ENCODE measurements at places on chromosomes 12 and 14. TPM values are rescaled to one million over a fixed set of nuclear protein-coding genes. Genes with fewer than 3 reads are reported as not detected.

PKP2 gene
- total RNA-seq = 0.60 TPM

NOS1 gene
- not detected for total RNA-seq

VASH1 gene
- total RNA-seq = 2.3 TPM

RERG gene
- total RNA-seq = not detected

FGF23 gene
- total RNA-seq = not detected

CEBPE gene
- 0.45 TPM for total RNA-seq

EIF2S3B gene
- total RNA-seq = 2.6 TPM

GZMB gene
- 1,284 TPM for total RNA-seq

C12orf50 gene
- total RNA-seq = 0.16 TPM

NR4A1 gene
- total RNA-seq = 88.0 TPM

NEDD8 gene
- 194 TPM for total RNA-seq

TAS2R13 gene
- 0.16 TPM for total RNA-seq

MYF6 gene
- not detected for total RNA-seq

ZNF839 gene
- 12.9 TPM for total RNA-seq

DPPA3 gene
- not detected for total RNA-seq

MFAP5 gene
- total RNA-seq = not detected

NELL2 gene
- total RNA-seq = 134 TPM

TAS2R19 gene
- 0.89 TPM for total RNA-seq

HEATR5A gene
- total RNA-seq = 10.8 TPM

INSM2 gene
- not detected for total RNA-seq

DEGS2 gene
- 1.6 TPM for total RNA-seq

PPP4R4 gene
- 2.0 TPM for total RNA-seq

ZDHHC22 gene
- not detected for total RNA-seq

IL23A gene
- 22.9 TPM for total RNA-seq

GSG1 gene
- not detected for total RNA-seq

GALNT9 gene
- not detected for total RNA-seq

TSPAN11 gene
- total RNA-seq = not detected

SLC25A47 gene
- total RNA-seq = not detected

TEDC1 gene
- total RNA-seq = 33.6 TPM

STK38L gene
- total RNA-seq = 32.0 TPM

NANOG gene
- total RNA-seq = not detected
